ENCODE measurements at places on chromosomes 2 and 18. TPM values are rescaled to one million over a fixed set of nuclear protein-coding genes. Genes with fewer than 3 reads are reported as not detected.

The DSG3 gene
- not detected for total RNA-seq

DNA sequence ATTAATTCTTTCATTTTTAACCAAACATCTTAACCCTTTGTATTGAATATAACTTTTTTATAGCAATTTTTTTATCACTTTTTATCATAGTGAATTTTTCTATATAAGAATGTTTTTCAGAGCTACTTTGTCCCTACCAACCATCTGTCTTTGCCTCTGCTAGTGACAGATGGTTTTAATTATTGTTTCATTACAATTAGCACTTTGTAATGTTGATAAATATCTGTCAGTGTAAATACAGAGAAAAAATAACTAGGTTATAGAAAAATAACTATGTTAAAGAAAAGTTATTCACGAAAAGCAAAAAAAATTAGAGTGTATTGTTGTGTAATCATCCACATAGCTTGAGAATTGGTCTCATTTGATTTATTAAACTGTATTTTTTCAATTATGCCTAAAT, 91.0 kb upstream of the CDH19 start:
- no peaks in the 10 kb centered on the region for H3K36me3 ChIP-seq
- no peak overlapping the region for H3K4me3 ChIP-seq
- no peak overlapping the region for H3K27ac ChIP-seq

DNA sequence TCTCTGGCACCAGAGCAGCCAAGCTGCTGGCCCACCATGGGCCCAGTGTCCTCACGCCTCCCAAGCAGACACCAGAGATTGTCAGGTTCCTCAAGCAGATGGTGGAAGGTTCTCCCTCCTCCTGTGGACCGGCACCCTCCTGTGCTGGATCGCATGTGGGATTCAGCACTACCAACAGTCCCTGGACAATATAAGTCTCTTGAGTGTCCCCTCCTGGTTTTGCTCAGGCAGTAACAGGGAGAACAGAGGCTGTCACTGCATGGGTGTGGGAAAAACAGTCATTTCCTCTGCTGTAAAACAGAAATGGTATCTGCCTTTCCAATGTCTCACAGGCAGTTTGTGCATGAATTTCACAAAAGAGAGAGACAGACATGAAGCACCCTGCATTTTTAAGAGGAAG, 47.7 kb upstream of the TUBA3E start:
- no peak overlapping the region for H3K4me3 ChIP-seq
- H3K36me3 ChIP-seq = no peaks in the 10 kb centered on the region
- no peaks in the 10 kb centered on the region for H3K4me1 ChIP-seq
- H3K27me3 ChIP-seq = peaks cover 19% of the 10 kb centered on the region
- H3K27ac ChIP-seq = no peak overlapping the region

DNA sequence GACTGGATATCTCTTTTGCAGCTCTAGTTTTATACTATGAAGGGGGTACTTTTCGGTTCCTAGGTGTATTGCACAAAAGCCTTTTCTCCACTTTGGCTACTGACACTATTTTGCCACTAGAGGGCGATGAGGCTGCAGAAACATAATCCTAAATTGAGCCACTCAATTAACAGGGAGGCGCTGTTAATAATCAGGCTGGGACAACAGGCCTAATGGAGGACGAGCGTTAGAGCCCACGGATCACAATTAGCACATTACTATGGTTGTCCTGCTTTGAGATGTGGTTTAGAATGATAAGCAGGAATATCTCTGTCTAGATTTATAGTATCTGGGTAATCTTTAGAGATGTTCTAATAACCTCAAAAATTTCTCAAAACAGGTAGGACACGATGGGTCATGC, 62.2 kb upstream of the PMAIP1 start:
- H3K4me3 ChIP-seq = no peak overlapping the region
- no peaks in the 10 kb centered on the region for H3K36me3 ChIP-seq
- peak; percentile 7 for DNase-seq
- peaks cover 3% of the 10 kb centered on the region for H3K27me3 ChIP-seq
- no peaks in the 10 kb centered on the region for H3K4me1 ChIP-seq
- no peak overlapping the region for H3K27ac ChIP-seq

- H3K4me3 ChIP-seq = no peak overlapping the region
- H3K27ac ChIP-seq = no peak overlapping the region
- no peaks in the 10 kb centered on the region for H3K4me1 ChIP-seq
Observed at GRCh38 chr2:217847552-217848350, 155.0 kb downstream of the TNS1 start.
